Natural killer cell treated with Interleukin-12 subunit alpha and Interleukin-12 subunit beta and Interleukin-15 and Interleukin-18, amount 100 ng/mL, for 72 hours (primary cell): ENCODE measurements at places on chromosomes 7 and 10. TPM values are rescaled to one million over a fixed set of nuclear protein-coding genes. Genes with fewer than 3 reads are reported as not detected.

Gene OR2A12
- not detected for total RNA-seq

Gene STARD3NL
- 49.3 TPM for total RNA-seq

Gene C10orf62
- not detected for total RNA-seq

Gene PTPRN2
- 0.17 TPM for total RNA-seq

Gene CYP2C8
- not detected for total RNA-seq

Gene SLC13A1
- total RNA-seq = not detected

Gene PTPN20
- total RNA-seq = not detected

Gene PRPS1L1
- total RNA-seq = not detected

Gene TRA2A
- total RNA-seq = 124 TPM

DNA sequence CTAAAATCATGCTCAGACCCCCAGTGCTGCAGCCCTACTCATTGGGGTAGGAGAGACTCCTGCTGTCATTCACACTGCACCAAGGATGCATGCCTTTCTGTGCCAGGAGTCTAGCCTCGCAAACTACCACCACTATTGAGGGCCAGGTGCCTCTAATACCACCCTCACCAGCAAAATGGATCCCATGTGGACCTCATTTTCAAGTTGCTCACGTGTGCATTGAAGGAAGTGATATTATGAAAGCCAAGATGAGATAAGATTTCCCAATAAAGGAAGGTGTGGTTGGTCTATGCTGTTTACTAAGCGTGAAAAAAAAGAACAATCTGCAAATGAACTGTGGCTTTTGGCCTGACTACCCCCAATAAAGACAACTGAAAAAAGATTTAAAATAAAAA is 7.2 kb upstream of the LAMTOR4 start:
- DNase-seq = no peak

- no peak for DNase-seq
These were observed 678.4 kb downstream of the PHTF2 start for GRCh38 chr7:78476851-78477405.

GRCh38 chr10:74079936-74080590 is 70.6 kb downstream of the AP3M1 start:
- no peak for DNase-seq

DNA sequence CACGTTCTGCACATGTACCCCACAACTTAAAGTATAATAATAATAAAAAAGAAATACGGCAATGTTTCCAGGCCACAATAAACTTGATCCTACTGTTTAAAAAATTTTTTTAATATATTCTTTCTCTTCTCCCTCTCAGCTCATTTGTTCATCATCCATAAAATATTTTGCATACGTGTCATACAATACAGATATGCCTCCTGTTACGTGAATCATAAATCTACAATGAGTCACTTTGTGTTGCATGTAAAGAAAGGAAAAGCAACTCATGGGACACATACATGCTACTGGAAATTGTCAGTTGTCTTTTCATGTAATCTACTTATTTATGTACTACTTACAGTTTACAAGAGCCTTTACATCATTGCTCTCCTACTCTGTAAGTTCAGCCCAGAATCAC is 1.1 kb upstream of the TECTB start:
- DNase-seq = no peak

DNA sequence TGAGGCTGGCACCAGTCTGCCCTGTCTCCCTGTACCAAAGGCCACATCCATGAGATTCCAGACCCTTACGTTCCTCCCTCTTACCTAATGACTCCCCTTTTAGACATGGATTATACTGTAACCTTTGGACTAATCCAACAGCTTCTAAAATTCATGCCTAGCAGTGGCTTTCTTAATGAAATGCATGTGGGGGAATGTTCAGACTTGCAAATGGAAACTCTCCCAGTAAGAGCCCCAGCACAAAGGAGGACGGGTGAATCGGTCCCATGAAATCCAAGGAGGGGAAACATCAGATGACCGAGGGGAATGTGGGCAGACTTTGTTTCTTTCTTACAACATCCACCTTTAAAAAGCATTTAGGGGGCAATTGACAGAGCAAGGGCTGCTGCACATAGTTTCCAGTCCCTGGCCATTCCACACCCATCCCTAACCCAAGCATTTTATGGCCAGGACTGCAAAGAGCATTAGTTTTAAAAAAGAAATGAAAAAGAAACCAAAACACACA is 71.5 kb downstream of the COL13A1 start:
- no peak for DNase-seq

GRCh38 chr10:132960071-132960472 is 17.7 kb upstream of the CFAP46 start:
- no peak for DNase-seq

- no peak for DNase-seq
These were observed 44.5 kb downstream of the ICA1 start for GRCh38 chr7:8217200-8218068.

DNA sequence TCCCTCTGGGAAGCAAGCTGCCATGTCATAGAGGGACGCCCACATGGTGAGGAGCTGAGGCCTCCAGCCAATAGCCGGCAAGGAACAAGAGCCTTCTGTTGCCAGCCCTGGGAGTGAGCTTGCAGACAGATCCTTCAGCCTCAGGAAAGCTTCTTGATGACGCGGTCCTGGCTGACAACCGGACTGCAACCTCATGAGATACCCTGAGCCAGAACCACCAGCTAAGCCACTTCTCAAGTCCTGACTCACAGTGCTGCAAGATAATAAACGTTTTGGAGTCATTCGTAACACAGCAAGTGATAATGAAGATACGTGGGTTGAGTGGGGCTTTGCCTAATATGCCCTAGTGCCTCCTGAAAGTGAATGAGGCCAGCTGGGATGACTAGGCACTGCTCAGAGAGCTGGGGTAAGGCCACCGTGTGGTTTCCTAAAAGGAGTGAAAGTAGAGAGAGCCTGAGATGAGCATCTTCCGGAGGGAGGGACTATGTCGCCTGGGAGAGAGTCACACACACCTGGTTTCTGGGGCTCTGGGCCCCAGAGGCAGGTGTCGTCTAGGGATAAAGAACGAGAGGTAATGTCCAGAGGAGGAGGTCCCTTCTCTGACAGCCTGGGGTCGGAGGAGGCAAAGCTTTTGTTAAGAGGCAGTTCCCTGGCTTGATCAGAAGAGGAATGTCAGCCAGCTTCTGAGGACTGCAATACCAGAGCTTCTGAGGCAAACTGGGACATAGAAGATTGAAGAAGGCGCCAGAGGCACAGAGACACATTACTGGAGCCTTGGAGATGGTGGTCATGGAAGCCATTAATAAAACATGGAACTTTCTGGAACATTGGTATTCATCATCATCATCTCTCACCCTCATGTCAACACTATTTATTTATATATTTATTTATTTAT is 53.6 kb downstream of the PYROXD2 start:
- DNase-seq = no peak

- no peak for DNase-seq
These were observed 13.3 kb downstream of the SLC37A3 start for GRCh38 chr7:140384894-140385545.

- DNase-seq = peak; percentile 83
These were observed 19.6 kb upstream of the CFAP46 start for GRCh38 chr10:132961787-132962622.

DNA sequence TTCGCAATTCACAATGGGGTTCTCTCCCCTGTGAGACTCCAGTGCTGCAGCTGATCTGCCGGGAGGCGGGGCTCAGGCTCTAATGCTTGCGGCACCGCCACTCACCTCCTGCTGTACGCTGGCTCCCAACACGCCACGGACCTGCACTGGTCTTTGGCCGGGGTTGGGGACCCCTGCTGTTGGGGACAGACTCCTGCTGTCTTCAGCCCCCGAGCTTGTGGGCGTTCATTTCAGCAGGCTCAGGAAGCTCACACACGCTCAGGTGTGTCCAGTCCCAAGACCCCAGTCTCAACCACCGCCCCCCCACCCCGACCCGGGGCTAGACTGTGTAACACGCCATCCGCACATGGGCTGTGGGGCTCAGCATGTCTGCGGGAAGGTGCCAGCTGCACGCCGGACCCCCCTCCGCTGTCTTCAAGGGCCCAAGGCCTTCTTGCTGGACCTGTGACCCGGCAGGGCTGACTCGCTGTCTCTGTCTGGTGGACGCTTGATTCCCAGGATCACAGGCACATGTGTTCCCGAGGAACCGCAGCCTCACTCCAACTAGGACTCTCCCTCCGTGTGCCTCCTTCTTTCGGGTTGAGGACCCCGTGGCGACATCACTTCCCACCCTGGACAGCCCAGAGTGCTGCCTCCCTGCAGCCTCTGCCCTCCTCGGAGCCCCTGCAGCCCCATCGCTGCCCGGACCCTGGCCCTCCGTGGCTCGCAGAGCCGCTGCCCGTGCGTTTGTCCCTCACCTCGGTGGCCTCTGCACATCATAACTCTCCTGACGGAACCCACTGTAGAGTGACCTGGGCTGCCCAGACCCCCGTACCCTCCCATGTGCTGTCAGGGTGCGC is 106.4 kb downstream of the DNAJB6 start:
- no peak for DNase-seq
